Esophagus mucosa (tissue), 1 donor: ENCODE measurements at places on chromosomes 16 and 17. TPM values are rescaled to one million over a fixed set of nuclear protein-coding genes. Genes with fewer than 3 reads are reported as not detected.

The TAOK2 gene
- 17.7 TPM for total RNA-seq

DNA sequence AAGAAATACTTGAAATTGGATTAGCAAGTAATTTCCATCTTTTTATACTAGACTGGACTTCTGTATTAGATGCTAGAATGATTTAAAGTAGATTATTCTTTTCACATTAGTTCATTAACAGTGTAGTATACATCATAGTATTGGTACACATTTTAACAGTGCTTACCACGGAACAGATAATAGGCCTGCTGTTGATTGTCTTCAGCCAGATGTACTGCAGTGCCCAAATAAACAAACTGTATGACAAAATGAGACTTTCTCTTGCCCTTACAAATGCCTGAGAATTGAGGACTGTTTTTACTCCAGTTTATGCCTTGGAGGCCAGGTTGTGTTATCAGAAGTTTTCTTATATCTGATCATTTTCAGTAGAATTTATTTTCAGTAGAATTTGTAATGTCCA is 631 bp downstream of the EVI2A start:
- no peak for ATAC-seq

The C16orf46 gene
- not detected for total RNA-seq

DNA sequence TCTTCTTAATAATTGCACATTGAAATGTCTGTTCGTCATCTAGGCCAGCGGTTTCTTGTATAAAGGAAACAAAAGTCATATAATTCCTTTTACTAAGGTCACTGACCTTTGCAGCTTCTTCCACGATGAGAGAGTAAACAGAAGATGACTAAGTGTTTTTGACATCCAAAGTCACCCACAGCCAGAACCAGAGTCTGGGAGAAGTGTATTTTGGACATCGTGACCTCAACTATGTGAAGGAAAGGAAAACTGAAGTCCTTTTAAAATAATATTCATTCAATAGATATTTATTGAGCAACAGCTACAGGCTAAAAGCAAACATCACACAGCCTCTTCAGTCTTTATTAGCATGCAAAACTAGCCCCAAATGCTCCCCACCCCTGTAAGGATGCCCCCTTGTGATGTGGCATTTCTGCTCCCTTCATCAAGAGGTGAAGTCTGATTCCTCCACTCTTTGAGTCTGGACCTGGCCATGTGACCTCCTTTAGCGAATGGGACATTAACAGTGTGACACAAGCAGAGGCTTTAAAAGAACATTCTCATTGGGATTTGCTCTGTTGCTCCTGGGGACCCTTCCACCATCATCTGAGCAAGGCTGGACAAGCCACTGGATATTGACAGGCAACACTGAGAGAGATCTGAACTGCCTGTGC is 8.1 kb upstream of the PMP22 start:
- ATAC-seq, result no peak

- no peak for ATAC-seq
Observed at GRCh38 chr16:2712546-2712945, 7.5 kb downstream of the PRSS27 start.

The BRCA1 gene
- 13.0 TPM for total RNA-seq

DNA sequence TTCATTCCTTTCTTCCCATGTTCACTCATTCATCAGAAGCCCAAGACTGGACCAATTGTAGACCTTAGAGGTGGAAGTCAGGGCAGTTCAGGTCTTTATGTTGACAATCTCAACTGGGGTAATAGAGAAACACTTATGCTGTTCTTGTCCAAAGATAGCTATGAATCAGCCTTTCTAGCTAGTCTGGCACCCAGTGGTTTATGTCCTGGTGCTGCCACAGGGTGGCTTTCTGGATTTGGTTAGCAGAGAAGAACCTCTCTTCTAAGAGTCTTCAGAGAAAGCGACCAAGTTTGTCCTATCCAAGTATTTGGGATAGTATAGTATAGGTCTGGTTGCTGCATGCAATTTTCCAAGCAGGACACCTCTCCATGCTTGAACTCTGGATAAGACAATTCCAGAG is 83.3 kb downstream of the NOG start:
- no peak for ATAC-seq

DNA sequence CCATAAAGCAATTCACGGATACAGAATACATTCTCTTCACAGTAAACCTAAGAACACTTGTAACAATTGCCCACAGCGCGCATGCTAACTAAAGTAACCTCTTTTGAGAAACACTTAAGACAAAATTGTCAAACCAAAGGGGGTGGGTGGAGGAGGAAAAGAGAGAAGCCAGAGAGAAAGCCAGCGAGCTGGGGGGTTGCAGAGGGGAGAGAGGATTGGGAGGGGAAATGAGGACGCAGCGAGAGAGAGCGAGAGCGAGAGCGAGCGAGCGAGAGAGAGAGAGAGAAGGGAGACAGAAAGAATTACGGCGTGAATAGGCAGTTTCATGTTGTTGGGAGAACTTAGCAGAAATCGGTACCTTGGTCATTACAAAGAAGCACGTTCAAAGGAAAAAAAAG is 1.6 kb upstream of the HOXB7 start:
- no peak for ATAC-seq

DNA sequence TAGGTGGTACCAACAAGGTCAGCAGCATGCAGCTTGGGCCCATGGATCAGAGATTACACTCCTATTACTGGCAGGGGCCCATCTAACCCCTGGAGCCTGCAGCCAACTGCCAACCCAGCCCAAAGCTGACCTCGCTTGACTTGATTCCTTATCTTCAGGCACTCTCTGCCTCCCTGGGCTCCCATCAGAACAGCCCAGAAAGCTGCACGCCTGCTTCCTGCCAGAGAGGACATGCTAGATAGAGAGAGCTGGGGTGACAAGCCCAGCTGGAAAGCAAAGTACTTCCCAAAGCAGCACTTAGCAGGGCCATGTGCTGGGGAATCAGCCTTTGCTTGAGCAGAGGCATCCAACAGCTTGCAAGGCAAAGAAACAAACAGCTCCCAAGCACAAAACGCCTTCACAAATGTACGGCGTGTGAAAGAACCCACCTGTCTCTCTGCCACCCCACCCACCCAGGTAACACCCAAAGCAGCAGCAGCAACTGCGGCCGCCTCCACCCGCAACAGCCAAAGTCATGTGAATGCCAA is 74.2 kb upstream of the NLK start:
- ATAC-seq, result no peak

GRCh38 chr17:82909322-82909904 is 69.6 kb upstream of the ZNF750 start:
- peak; percentile 76 for ATAC-seq

The CDT1 gene
- total RNA-seq, result 21.6 TPM

DNA sequence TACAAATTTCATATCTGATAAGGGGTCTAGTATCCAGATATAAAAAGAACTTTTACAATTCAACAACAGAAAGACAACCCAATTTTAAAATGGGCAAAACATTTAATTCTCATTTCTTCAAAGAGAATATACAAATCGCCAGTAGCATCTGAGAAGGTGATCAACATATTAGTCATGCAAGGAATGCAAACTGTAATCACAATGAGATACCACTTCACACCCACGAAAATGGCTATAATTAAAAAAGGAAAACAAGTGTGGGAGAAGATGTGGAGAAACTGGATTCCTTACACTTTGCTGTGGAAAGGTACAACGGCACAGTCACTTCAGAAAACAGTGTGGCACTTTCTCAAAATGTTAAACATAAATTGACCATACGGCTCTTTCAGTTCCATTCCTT is 168.2 kb downstream of the VPS53 start:
- no peak for ATAC-seq
